BJ (cell line): ENCODE measurements at places on chromosomes 2 and 18.

DNA sequence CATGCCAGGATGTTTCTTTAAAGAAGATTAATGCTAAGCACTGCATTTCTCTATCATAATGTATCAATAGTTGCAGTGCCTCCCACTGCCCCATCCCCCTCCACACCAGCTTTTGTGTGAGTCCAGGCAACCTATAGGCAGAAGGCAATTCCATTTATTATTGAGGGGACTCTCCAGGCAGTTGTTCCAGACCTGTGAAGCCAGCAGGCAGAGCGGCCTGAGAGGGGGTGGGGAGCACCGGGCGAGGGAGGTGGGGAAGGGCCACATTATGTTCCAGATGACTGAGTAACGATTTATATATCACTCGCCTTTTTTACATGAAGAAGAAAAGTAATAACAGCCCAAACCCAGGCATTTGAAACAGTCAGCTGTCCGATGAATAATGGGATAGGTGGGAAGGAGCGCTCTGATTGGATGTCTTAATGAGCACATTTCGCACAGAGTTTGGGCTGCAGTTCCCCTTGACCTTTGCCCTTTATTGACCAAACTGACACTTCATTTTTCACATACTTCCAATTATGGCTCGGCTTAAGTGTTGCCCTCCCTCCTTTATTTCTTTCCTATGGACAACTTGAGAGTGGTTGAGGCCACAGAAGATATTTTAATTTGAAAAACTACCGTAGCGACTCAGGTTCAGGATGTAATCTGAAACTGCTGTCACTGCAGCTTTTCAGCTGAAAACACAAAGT is 34.4 kb downstream of the MEIS1 start:
- DNase-seq = no peak

- DNase-seq = no peak
Observed at GRCh38 chr2:56170988-56171387, 12.8 kb upstream of the CCDC85A start.

DNA sequence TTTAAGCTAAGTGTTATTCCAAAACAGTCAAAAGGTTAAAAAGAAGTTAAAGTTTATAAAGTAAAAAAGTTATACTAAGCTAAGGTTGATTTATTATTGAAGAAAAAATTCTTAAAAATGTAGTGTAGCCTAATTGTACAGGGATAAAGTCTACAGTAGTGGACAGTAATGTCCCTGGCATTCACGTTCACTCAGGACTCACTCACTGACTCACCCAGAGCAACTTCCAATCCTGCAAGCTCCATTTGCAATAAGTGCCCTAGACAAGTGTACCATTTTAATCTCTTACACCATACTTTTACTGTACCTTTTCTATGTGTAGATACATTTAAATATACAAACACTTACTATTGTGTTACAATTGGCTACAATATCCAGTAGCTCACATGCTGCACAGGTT is 86.1 kb downstream of the CACNB4 start:
- no peak for DNase-seq

GRCh38 chr2:10345813-10346212 is 43.1 kb downstream of the HPCAL1 start:
- no peak for DNase-seq

GRCh38 chr2:76009484-76009883 is 298.8 kb upstream of the GCFC2 start:
- no peak for DNase-seq
